AML-193 (cell line): ENCODE measurements at places on chromosomes 7 and 10.

DNA sequence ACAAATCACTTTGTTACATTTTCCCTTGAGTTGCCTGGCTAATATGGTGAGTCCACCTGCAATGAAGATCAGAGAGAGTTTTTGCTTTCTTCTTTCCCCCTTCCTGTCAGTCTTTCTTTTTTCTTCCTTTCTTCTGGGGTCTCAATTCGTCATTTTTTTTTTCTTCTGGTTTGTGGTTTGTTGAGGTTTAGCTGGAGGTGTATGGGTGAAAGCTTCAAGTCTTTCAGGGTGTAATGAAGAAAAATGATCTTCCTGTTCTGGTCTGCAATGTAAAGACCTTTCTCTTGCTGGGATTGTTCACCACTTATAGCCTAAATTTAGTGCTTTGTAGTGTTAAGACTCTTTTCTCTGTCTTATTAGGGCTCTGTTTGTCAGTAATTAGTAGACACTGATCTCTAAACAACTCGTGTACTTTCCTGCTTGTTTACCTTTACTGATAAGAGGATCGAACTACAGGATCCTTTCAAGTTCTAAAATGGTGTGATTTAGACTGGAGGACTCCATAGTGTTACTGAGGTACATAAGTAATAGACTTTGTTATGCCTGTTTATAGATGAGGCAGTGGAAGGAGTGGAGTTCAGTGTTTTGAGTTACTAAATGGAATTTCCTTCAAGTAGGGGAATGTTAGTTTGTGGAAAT lies 129.1 kb downstream of the SUGCT start:
- no peak for DNase-seq

- no peak for DNase-seq
Observed at GRCh38 chr10:13788711-13789447, 202.1 kb downstream of the PRPF18 start.

GRCh38 chr10:24425151-24425550 lies 216.2 kb downstream of the KIAA1217 start:
- DNase-seq, result no peak

DNA sequence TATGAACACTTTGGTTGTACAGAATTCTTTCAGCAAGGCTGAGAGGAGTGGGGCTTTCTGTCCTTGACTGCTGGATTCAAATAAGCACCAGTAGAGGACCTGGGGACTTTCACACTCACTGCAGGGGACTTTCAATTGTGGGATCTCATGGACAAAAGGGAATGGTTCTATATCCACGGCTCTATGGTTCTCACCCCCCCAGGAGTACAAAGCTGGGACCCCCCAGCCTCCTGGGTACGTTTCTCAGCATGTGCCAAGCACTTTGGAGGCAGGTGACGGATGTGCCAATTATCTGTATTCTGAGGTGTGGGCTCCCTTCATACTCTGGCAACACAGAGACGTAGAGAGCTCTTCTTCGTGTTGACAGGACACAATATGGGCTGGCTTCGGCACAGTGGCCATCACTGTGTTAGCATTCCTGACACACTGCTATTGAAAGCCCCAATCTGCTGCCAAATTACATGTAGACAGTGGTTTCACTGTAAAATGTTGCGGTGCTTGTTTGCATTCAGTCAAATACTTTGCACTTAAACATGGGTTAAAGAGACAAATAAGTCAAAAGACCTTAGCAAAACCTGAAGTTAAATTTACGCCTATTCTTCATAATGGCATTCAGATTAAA lies 92.7 kb upstream of the SAMD8 start:
- DNase-seq, result no peak

GRCh38 chr10:14774797-14775196 lies at the start of gene FAM107B:
Gene FAM107B, minus strand, starts transcription at chr10:14774897. Its CDS starts 234 bp downstream, at chr10:14774663.
- no peak for DNase-seq

DNA sequence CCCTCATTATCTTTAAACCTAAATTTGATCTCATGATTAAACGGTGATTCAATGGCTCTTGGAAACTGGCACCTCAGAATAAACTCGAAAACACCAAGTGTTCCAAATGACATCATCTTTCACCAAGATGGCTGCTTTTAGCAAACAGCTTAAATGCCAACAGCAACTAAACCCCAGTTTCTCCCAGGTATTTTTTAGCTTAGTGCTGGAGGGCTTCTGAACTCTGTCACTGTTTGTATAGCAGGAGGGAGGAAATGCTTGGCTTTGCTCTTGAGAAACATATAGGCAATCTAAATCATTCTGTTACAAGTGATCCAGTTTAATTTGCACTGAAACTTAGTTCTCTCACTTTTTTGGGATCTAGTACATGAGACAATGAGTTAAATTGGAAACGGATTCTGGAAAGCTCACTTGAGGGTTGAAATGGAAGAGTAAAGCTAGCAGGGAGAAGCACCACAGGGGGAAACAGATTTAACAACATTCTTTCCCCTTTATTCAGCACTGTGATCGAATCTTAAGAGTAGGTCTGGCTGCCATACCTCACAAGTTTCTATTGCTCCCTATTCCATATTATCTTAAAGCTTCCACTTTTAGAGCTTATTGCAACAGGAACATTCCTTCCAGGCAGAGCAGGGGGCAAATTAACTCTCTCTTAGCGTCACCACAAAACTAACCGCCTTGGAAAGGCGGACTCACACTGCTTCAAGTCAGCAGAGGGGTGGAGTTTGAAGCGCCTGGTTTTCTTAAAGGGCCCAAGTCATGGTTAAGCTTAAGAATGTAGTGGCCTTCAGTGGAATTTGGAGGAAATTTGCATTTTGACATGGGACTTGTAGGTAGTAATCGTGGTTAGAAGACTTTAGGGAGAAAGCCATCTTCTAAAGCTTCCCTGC lies 1.8 kb upstream of the CCDC6 start:
- DNase-seq, result peak; percentile 72

GRCh38 chr10:58742141-58742540 lies 229.5 kb downstream of the BICC1 start:
- DNase-seq, result no peak

- no peak for DNase-seq
Observed at GRCh38 chr7:25625306-25625992, 397.2 kb upstream of the NPVF start.

- DNase-seq, result no peak
Observed at GRCh38 chr7:2110610-2111396, 121.9 kb downstream of the MAD1L1 start.

DNA sequence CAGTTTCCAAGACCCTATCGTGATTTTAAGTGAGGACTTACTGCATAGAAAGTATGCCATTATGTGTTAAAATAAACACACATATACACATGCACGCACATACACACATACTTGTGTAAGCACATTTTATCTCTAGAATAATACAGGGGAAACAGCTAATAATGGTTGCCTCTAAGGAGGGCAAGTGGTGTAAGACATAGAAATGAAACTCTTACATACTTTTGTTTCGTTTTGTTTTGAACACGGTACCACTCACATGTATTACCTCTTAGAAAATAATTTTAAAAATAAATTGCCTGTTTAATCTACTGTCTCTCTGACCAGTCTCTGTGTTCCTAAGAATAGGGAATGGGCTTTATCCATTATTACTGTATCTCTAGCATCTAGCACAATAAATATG lies 49.2 kb downstream of the HERPUD2 start:
- DNase-seq, result no peak
